ENCODE measurements at places on chromosomes 6 and 20.

DNA sequence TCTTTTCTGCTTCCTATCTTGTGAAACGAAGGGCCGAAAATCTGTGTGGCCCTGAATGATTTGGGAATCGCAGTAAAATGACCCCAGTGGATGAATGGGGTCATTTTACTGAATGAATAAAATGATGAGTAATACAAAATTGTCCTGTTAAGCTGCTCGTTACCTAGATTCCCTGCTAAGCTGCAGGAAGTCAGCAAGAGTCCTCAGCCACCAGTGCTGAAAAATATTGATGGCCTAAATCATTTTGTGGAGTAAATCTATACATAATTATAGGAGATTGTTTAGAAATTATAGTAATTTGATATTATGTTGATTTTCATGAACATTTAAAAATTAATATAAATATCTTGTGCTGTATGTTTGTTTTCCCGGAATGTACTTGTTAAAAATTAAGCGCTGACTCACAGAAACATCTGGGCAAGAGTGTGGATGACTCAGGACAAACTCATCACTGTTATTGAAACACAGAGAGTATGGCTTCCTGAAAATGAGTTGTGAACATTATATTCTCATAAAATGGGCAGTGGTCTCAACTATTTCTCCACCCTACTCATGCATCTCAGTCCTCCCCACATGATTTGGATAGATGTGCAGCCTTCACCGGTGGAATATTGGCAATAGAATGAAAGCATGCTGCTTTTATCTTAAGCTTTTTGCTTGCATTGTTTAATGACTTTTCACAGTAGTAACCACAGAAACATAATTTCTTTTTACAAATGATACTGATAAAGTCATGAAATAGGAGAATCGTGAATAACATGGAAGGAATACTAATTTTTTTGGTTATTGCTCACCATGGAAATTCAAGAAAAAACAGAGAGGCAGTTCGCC lies 36.2 kb upstream of the RGS17 start:
- DNase-seq: peak; percentile 84

DNA sequence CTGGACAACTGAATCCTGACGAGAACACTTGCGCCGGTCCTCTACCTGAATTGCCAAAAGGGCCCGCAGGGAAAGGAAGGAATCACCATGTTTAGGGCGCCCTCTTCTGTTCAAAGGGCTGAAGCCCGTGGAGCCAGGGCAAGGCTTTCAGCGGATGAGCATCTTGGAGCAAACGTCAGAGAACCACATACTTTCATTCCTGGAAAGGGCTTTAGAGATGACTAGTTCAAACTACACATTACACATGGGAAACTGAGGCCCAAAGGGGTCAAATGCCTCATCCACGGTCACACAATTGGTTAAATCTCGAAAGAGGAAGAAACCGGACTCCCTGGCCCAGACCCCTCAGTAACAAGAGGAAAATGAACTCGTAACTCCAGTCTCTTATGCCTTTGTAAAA lies 11.5 kb upstream of the ZNF133 start:
- peak; percentile 63 for DNase-seq

DNA sequence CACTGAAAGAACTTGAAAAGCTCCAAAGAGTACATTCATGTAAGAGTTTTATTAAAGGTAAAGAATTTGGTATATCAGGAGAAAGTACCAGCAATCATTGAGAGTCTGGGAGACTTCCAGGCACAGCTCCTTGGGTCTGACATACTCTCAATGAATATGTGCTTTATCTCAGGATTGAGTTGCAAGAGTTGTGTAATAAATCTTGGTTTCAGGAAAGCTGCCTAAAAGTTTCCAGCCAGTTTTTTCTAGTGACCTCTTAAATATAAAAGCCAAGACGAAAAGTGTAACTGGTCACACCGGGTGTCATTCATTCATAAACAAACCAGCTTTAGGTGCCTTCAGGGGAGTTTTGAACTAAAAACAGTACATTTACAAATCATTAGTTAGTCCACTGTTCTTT lies 21.6 kb upstream of the GJA1 start:
- no peak for DNase-seq

DNA sequence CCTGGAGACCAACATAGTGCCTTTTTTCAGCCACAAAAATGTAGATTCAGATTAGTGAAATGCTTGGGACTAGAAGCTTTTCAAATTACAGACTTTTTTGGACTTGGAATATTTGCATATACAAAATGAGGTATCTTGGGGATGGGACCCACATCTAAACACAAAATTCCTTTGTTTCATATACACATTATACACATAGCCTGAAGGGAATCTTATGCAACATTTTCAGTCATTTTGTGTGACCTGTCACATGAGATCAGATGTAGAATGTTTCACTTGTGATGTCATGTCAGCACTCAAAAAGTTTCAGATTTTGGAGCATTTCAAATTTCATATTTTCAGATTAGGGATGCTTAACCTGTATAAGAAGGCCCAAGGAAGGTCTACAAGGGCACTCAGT lies 44.5 kb upstream of the ALDH8A1 start:
- peak; percentile 3 for DNase-seq

GRCh38 chr6:36033935-36034334 lies 6.3 kb downstream of the MAPK14 start:
- DNase-seq: peak; percentile 8

- DNase-seq: no peak
Measured at GRCh38 chr20:9515741-9516233, 1.4 kb downstream of the LAMP5 start.
